ENCODE measurements at places on chromosomes 6 and 20.

- DNase-seq = no peak
Measured at GRCh38 chr6:5994999-5995657, 11.6 kb downstream of the NRN1 start.

- DNase-seq = no peak
Measured at GRCh38 chr6:127775371-127775770, 125.5 kb downstream of the THEMIS start.

GRCh38 chr20:4812216-4812615 lies 90.5 kb downstream of the PRND start:
- no peak for DNase-seq

GRCh38 chr20:31934968-31935764 lies 16.7 kb downstream of the PDRG1 start:
- DNase-seq = no peak

- DNase-seq = no peak
Measured at GRCh38 chr20:62277253-62277652, 25.5 kb upstream of the ADRM1 start.

GRCh38 chr6:16802071-16802470 lies 40.8 kb upstream of the ATXN1 start:
- no peak for DNase-seq

GRCh38 chr6:156988276-156989158 lies 211.3 kb downstream of the ARID1B start:
- peak; percentile 24 for DNase-seq

DNA sequence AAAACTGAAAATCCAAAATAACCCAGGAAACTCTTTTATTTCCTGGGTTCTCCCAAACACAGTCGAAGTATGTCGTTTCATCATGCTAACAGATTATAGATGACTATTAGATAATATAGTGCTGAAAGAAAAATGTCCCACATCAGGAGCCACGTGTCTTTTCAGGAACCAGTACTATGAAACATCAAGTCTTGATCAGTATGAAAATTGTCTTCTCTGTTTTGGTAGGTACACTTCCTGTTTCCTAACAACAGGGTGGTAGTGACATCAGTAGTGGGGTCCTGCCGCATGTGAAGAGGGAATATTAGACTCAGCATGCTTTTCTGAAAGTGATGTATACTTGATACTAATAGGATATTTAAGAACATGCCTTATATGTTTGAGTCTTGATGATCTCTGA lies 136.7 kb downstream of the HIVEP1 start:
- DNase-seq = no peak

GRCh38 chr20:50919567-50919966 lies 11.7 kb downstream of the ADNP start:
- no peak for DNase-seq

GRCh38 chr6:31114541-31114878 lies at the start of gene PSORS1C1:
Gene PSORS1C1 (plus strand): TSS chr6:31114800. CDS start chr6:31129633, 14,833 bp downstream.
- no peak for DNase-seq

GRCh38 chr6:167722634-167723309 lies 103.9 kb upstream of the AFDN start:
- no peak for DNase-seq

DNA sequence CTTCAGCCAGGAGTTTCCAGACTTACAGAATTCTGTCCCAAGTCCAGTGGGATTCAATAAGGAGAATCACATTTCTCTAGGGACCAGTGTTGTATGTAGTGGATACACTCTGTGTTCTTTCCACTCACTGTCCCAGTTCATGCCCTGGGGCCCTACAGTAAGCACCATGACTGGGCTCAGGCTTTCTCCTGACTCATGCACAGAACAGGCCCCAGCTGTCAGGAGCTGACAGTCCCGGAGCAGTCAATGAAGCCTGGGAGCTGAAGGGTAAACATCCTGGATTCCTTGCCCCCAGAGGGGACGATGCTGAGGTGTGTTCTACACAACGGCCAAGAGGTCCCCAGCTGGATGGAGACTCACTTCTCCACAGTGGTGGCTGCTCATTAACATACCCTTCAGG lies 40.2 kb upstream of the LRFN2 start:
- no peak for DNase-seq

GRCh38 chr6:40569162-40569910 lies 17.8 kb downstream of the LRFN2 start:
- DNase-seq = no peak

DNA sequence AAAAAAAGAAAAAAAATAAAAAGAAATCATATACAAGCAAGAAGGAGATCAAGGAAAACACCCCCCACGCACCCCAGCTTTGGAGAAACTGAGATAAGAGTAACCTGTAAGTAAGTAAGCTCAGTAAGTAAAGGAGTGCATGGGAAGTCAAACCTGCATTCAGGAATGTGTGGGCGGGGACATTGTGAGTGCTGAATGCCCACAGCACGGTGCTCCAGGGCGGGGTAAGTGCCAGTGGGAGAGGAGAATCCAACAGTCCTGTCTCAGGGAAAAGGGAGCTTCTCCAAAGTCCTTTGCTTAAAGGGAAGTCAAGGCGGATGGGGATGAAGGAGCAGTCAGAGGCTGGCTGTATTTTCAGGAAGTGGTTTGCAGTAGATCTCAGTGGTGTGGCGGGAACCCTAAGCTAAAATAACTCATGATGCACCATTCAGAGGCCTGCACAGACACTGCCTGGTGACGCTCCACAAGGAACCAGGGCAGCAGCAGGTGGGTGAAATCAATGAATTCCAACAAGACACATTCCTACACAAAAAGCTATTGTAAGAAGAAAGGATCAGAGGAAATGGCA lies 368.0 kb downstream of the QKI start:
- peak; percentile 47 for DNase-seq

DNA sequence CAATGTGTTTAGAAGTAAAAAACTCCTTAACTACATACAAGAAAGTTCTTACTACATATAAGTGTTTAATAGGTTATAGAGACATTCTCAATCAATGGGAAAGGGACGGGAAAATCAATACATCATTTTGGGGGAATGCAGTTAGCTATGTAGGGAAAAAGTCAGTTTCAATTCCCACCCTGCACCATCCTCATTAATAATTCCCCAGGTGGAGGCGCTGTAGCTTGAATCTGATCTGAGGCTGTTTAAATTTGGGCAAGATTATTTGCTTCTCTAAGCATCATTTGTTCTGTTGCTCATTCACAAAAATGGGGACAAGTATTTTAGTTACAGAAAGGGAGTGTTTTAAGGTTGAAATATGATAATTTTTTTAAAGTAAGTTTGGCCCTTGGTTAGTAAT lies 19.1 kb downstream of the OLIG3 start:
- DNase-seq = no peak

DNA sequence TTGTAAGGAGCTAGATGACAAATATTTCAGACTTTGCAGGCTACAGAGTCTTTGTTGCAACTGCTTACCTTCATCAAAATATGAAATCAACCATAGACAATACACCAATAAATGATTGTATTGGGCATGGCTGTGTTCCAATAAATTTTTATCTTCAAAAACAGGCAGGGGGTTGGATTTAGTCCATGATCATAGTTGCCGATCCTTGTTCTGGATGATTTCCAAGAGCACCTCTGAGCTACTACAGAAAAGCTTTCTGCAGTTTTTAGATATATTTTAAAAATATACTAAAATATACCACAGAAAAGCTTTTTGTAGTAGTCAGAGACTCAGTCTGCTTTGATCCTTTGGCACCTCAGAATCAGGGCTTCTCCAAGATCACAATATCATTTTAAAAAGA lies 145.0 kb downstream of the HTR1B start:
- no peak for DNase-seq

- DNase-seq = no peak
Measured at GRCh38 chr6:88223298-88223697, 57.2 kb upstream of the CNR1 start.

GRCh38 chr6:120395330-120395729 lies 939.0 kb downstream of the TBC1D32 start:
- no peak for DNase-seq

GRCh38 chr6:34391786-34392496 lies 528 bp downstream of the NUDT3 start:
- peak; percentile 68 for DNase-seq

GRCh38 chr6:4930025-4930691 lies 73.7 kb downstream of the RPP40 start:
- no peak for DNase-seq

DNA sequence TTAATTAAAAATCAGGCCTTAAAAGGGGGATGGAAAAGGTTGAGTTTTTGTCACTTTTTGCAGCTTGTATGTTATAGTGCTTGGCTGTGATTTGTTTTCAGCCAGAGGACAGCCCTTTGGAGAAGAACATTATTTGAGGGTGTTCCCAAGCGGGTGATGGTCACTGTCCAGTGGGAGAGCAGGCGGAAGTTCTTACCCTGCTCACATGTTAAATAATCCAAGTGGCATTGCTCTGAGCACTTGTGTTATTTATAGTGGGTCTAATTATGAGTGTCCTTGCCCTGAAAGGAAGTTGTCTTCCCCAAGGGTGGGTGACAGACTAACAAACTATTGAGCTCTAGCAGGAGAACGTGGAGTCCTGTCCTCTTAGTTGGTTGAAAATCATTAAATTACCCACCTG lies 49.5 kb downstream of the DOK5 start:
- no peak for DNase-seq

DNA sequence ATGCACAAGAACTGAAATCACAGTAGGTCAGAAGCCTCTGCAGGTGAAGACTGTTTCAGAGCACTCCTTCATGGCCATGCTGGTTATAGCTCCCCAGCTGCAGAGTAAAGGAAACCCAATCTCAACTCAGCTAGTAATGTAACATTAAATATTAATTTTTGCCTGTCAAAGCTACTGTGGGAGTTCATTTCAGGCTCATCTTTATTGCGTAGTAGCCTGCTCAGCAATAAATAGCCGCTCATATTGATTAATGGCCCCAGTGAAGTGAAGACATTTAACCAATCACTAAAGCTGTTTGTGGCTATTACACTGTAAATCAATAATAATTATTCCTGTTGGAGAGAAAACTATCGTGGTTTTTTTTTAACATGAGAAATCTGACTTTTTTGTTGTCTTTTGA lies 101.7 kb downstream of the FRK start:
- DNase-seq = no peak

- DNase-seq = peak; percentile 39
Measured at GRCh38 chr6:2791450-2791974, 26.3 kb downstream of the WRNIP1 start.

GRCh38 chr6:91697010-91697695 lies 1110.3 kb upstream of the MAP3K7 start:
- DNase-seq = no peak

DNA sequence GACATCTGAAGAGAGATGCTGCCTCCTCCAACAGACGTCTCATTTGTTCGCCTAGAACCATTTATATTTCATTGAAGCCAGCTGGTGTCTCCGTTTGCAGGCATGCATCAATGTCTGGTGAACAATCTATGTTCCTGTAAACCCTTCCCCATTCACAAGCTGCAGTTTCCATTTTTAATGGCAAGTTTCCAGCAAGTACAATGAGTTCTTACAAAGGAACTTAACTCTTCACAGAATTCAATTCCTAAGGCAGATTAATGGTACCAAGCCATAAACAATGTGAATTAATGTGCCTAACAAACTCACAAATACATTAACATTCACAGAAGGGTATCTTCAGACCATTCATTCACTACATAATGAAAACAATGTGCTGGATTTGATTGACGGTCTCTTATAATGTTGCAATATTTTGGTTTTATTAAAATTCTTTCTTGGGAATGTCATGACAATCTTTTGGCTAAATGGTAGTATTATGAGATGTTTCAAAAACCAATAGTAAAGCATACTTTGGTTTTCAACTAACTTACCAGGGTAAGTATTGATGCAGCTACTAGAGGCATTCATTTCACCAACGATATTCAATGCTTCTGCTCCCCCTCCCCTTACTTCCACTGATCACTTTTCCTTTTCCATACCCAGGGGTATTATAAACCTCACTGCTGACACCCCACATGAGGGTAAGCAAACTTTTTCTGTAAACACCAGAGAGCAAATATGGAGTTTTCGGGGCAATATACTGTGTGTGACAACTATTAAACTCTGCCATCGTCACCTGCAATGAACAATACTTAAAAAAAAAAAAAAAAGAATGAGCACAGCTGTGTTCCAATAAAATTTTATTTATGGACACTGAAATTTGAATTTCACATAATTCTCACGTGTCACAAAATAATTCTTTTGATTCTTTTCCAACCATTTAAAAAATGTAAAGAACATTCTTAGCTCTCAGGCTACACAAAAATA lies 4.2 kb downstream of the AKIRIN2 start:
- peak; percentile 75 for DNase-seq

GRCh38 chr6:53441035-53441493 lies 92.3 kb upstream of the ELOVL5 start:
- peak; percentile 58 for DNase-seq

DNA sequence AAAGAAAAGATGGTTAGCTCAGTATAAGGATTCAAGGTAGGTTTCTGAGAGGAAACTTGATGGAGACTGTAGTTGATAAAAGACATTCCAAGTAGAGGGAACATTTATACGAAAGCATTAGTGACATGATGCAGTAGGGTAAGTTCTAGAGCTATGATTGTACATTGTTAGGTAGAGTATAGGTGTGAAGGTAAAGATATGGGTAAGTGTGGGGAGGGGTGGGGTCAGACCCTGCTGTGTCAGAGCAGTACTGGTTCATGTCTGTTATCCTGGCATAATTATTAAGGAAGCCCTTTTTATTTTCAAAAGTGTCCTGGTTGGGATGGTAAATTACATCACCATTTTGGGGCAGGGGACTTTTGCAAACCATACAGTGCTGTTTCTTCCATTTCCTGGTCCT lies 635.8 kb downstream of the COL12A1 start:
- no peak for DNase-seq

DNA sequence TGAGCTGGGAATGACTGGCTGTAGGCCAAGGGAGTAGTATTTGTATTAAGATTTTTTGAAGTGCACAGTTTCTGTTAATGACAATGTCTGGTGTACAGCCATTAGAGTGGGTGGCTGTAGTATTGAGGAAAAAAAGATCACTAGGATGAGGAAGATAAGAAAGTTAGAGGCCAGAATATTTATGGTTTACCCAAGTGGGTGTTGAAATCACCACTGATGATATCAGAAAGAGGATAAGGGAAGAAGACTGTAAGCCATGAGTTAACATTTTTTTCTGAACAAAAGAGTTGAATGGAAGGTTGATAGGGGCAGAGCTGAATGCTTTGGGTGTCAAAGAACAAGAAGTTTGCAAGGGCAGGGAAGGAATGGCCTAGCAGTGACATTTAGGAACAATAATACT lies 104.7 kb downstream of the PRDM13 start:
- DNase-seq = no peak
